Midbrain (tissue), 1 donor: ENCODE measurements at places on chromosomes 7 and 10.
A peak's percentile ranks its signal among the peaks of the same experiment; 100 is the strongest.

DNA sequence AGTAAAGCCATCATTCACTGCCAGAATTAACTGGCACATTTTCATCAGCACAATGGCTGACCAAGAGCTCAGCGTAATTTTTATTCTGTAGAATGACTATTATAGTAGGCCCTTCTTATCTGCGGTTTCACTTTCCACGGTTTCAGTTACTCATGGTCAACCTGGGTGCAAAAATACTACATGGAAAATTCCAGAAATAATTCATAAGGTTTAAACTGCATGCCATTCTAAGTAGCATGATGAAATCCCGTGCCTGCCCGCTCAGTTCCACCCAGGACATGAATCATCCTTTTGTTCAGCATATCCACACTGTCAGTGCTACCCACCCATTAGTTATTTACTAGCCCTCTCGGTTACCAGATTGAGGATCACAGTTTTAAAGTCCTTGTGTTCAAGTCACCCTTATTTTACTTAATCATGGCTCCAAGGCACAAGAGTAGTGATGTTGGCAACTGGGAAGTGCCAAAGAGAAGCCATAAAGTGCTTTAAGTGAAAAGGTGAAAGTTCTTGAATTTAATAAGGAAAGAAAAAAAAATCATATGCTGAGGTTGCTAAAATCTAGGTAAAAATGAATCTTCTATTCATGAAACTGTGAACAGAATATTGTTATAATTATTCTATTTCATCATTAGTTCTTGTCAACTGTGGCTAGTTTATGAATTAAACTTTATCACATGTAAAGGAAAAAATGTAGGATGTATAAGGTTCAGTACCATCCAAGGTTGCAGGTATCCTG lies 204.9 kb downstream of the DOCK4 start:
- DNase-seq, result peak; percentile 48

- DNase-seq, result no peak
Observed at GRCh38 chr10:72085166-72085565, 3.2 kb downstream of the SPOCK2 start.

DNA sequence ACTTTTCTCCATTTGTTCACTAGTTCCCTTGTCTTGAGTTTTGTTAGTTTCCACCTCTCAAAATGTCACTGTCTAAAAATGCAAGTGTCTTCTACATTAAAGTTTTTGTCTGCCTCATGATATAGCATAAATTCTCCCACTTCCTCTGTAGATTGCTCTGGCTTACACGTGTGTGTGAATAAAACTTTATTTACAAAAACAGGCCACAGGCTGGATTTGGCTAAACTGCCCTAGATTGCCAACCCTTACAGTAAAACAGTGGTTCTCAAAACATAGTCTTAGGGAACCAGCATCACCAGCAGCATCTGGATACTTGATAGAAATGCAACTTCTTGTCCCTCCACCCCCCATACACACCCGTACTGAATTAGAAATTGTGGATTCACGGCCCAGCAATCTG lies 207.8 kb downstream of the VTI1A start:
- DNase-seq, result no peak

GRCh38 chr7:101783381-101784181 lies 33.8 kb upstream of the CUX1 start:
- DNase-seq, result no peak

DNA sequence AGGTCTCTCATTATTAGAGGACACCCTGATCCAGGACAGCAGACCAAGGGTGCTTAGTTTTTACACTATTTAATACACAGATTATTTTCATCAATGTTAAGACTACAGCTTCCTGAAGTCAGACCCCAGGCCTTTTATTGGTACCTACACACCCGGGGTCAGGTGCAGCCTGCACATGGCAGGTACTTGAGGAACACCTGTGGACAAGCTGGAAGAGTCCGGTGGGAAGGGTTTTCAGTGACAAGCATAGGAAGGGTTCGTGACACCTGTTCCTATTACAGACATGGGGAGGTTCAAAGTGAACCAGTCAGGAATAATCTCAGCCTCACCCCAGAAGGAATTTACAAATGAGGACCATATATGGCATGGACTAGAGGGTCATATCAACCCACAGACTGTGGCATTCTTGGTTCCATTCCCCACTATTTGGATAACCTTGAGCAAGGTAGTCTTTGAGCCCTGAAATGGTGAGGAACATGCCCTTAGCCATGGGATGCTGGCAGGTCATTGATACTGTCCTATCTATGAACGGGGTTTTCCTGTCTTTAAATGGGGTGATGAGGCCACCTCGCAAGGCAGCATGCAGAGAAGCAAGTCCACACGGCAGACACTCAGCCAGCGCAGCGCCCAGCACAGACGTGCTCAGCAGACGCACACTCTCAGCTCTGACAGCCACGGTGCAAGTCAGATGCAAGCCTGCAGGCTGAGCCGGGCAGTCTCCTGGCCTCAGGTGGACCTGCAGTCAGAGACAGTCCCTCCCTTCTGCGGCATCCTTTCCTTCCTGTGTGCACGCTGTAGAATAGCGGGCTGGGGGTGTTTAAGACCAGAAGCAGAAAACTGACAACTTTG lies 624.9 kb downstream of the PTPRN2 start:
- no peak for DNase-seq

DNA sequence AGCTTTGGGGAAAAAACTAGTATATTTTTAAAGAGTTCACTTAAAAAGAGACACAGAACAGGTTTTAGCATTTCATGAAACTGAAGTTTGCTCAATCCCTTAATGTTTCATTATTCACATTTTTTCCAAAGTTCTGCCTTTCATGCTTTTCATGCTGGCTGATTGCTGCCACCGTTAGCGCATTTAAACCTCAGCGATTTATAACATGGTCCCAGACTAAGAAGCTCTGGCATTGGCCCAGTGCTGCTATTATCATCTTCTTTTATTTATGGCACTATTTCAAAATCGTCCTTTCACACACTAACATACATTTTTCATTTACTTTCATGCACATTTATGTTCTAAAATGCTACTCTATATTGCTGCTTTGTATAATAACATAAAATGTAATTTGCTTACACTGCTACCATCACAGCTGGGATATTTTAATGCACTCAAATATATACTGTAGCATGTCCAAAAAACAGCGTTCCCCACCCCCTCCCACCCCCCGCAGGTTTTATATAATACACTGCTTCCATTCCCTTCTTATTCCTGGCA lies 141.9 kb downstream of the MPP7 start:
- no peak for DNase-seq

GRCh38 chr10:43979551-43979950 lies 330.9 kb upstream of the ZNF32 start:
- DNase-seq, result no peak

DNA sequence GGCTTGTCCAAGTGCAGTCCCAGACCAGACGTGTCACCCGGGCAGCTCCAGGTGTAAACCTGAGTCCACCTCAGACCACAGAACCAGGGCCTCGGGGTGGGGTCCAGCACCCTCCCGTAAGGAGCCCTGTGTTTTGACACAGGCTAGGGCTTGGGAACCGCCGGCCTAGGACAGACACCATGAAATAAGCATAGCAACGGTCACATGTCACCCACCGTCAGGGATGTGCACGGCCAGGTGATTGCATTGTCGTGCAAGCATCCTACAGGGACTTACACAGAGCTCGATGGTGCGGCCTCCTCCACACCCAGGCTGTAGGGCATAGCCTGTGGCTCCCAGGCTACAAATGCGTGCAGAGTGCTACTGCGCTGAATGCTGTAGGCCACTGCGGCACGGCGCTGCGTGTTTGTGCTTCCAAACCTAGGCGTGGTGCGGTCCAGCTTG lies 10.6 kb downstream of the ZFAND2A start:
- no peak for DNase-seq

DNA sequence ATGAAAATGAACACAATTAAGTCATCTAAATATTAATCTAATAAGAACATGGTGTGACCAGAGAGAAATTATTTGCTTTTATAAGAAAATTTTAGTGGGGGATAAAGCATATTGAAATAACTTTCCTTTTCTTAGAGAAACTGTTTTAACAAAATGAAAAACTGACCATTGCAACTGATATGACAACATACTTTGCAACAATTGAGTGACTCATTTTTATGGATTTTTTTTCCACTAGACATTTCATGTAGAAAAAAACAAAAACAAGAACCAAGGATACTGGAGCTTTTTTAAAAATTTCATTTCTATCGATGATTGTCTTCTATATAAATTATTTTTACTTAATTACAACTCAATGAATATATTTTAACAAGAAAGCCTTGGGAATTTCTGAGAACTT lies 90.0 kb downstream of the C1GALT1 start:
- no peak for DNase-seq

GRCh38 chr10:61452151-61452651 lies 980 bp downstream of the TMEM26 start:
- DNase-seq, result no peak

GRCh38 chr10:57964351-57964750 lies 303.3 kb downstream of the IPMK start:
- DNase-seq, result peak; percentile 88

DNA sequence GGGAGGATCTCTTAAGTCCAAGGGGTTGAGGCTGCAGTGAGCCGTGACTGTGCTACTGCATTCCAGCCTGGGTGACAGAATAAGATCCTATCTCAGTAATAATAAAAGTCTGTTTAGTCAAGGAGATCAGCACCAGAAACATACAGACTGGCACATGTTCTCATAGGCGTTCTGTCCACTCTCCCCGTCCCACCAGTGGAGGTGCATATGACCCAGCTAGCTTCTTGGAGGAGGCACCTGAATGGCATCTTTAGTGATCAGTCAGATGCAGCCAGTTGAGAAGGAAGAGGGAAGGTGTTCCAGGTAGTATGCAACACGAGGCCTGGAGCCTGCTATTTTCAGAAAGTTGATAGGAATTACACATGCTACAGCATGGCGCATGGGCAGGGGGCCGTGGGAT lies 45.3 kb upstream of the SVIL start:
- DNase-seq, result no peak

DNA sequence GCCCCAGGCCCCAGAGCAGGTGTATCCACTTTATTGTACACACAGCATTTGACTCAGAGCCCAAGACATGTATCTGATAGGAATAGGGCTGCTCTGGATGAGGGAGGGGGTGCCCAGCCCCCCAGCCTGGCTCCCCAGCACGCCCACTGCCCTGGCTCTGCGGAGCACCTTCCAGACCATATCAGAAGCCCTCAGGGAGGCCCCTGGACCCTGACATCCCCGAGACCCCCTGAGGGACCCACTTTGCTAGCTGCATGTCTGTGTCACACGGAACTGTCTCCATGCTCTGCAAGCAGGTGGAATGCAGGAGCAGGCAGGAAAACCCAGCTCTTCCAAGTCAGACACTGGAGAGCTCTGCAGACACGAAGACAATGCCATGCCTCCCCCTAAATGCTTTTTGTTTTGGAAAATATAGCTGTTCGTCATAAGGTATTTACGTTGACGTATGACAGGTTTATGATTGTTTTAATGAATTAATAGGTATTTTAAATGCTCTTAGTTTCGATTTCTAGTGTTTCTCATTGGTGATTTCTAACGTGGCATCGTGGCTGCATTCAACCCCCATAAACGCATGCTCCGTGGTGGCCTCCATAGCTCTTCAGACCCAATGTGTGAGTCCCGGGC lies 92.8 kb upstream of the INSIG1 start:
- DNase-seq, result no peak

GRCh38 chr7:148712678-148713329 lies 14.1 kb downstream of the CUL1 start:
- DNase-seq, result no peak

DNA sequence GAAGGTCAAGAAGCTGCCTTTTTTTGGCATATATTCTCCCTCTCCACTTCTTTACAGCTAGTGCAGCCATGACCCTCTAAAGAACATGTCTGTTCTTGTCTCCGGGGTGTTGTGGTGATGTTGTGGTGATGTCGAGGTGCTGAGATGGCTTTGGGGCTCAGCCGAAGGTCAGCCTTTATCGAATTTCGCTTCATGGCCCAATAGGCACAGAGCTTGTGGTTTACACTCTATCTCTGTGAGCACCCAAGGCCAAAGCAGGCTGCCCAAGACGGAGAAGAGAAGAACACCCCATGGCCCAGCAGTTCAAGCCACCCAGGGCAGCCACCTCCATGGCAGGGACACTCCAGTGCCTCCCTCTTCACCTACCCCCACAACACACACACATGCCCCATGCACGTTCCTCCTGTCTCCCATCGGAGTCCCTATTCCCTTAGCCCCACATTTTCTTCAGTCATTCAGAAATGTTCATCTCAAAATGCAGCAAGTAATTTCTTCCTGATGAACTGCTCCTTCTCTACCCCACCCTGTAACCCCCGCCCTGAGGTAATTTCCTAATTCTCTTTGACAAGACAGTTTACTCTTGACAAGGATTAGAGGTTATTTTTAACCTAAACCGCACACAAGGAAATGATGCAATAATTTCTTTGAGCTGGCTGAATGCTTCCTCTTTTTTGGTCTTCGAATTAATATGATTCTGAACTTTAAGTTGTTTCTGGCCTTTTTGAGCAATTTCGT lies 18.6 kb upstream of the ADRB1 start:
- DNase-seq, result peak; percentile 11

DNA sequence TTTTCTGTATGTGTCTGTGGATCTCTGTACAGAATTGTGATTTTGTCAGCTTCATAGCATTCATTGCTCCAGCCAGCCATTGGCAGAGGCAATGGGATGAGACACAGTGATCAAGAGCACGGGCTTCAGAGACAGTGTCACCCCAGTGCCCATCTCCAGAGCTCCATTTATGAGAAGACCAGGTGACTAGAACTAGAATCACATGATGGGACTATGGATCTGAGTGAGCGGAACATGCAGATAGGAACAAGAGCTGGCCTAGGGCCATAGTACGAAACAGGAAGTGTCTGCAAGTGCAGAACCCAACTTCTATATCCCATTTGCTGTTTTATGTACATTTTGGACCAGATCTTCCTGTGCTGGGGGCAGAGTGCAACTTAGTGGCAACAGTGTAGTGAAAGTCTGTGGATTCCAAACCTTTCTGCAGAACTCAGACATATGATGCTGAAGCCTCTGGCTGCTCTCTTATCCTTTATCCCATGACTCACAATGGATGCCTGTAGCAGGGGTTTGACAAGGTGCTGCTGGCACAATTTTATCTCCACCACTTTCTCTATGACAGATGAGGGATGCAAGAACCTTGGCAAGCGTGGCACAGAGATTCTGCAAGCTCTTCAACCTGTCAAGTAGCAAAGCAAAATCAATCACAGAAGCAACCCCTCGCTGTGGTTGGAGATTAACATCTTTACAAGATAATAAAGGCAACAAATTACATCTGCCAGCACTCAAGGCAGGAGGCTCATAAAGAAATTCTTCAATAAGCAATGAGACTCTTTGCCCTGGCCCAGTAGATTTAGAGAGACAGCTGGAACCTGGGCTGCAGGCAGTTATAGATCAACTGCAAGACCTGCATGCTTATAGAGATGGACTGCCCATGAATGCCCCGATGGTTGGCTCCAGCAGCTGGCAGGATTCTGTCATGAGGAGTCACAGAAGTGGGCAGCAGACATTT lies 681.3 kb downstream of the TNS3 start:
- no peak for DNase-seq
